ENCODE measurements at places on chromosomes 5 and 9.

DNA sequence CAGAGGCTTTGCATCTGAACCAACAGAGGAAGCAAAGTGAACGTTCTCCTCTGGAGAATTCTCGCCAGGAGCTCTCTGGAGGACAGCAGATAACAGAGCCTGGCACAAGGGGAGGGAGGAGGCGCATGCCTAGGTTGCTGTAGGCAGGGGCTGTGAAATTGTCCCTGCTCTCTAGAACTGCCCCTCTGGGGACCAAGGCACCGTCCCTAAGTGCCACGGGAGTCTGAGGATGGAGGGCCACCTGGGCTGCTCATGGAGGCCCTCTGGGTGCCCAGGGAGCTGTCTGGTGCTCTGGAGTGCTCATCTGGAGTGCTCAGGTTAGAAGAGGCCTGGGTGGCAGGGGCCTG lies 77.6 kb downstream of the CACNA1B start:
- no peak for DNase-seq

GRCh38 chr5:39650008-39650762 lies 225.4 kb upstream of the DAB2 start:
- DNase-seq: no peak

DNA sequence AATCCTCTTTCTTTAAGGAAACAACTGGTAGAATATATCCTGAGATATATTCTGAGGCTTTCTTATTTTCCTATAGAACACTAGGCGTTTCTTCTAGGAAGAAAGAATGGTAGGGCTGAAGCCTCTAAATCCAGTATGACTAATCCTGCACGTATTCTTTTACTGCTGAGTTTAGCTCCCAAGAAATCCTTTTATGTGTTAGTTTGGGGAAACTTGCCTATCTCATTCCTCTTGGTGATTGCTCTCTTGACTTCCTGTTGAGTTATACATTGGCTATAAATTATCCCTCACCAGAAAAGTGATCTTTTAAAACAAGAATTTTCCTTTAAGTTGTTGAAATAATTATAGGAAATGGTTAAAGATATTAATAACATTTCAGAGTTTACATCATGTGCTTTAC lies 422.9 kb downstream of the TMEM161B start:
- no peak for DNase-seq

DNA sequence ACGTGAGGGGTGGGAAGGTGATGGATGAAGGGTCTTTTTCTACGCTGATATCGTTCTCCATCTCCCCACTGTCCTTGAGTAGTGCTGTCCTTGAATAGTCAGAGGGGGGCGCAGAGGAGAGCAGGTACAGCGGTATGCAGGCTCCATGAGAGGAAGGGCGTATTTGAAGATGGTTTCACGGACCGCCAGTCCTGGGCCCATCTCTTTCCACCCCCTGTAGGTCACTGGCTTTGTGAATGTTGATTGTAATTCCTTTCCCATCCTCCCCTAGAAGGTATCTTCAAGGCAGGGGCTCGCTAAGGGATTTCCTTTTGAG lies 40.8 kb upstream of the DAB2IP start:
- no peak for DNase-seq

- peak; percentile 9 for DNase-seq
Measured at GRCh38 chr5:143402017-143402552, 1.4 kb downstream of the NR3C1 start.
